A172 (cell line): ENCODE measurements at places on chromosomes 11 and 22. TPM values are rescaled to one million over a fixed set of nuclear protein-coding genes. Genes with fewer than 3 reads are reported as not detected.

SOX10 gene
- not detected in 2 replicates for total RNA-seq

TUBA8 gene
- total RNA-seq: 0.29 and 1.3 TPM in 2 replicates

IGLL5 gene
- not detected in 2 replicates for total RNA-seq

VSTM5 gene
- total RNA-seq: not detected in 2 replicates

TBX10 gene
- total RNA-seq: not detected in 2 replicates

TTC28 gene
- 0.45 and 5.5 TPM in 2 replicates for total RNA-seq

OR8G5 gene
- total RNA-seq: not detected in 2 replicates

SMTNL1 gene
- not detected in 2 replicates for total RNA-seq

GGT1 gene
- 30.0 and 43.8 TPM in 2 replicates for total RNA-seq

TOLLIP gene
- 24.4 and 26.6 TPM in 2 replicates for total RNA-seq

CATSPERZ gene
- total RNA-seq: not detected in 2 replicates

PRSS23 gene
- 184 and 229 TPM in 2 replicates for total RNA-seq

APOA4 gene
- not detected in 2 replicates for total RNA-seq

IGLL1 gene
- total RNA-seq: not detected in 2 replicates

TPH1 gene
- total RNA-seq: not detected in 2 replicates

GAS2 gene
- total RNA-seq: 0.12 and 0.22 TPM in 2 replicates

NXPE2 gene
- total RNA-seq: not detected in 2 replicates

OPCML gene
- not detected in 2 replicates for total RNA-seq

MMP13 gene
- 2.3 and 4.2 TPM in 2 replicates for total RNA-seq

BBOX1 gene
- total RNA-seq: not detected in 2 replicates

AGBL2 gene
- total RNA-seq: 1.8 and 2.8 TPM in 2 replicates

OR4D11 gene
- not detected in 2 replicates for total RNA-seq

TP53AIP1 gene
- total RNA-seq: not detected in 2 replicates

MS4A4A gene
- not detected in 2 replicates for total RNA-seq

SLC22A12 gene
- not detected in 2 replicates for total RNA-seq

SYNGR1 gene
- 2.4 and 2.9 TPM in 2 replicates for total RNA-seq

HOATZ gene
- total RNA-seq: not detected in 2 replicates

SLC7A4 gene
- not detected in 2 replicates for total RNA-seq

NFAM1 gene
- total RNA-seq: 0.02 TPM in 1 of 2 replicates, not detected in the other

OR52A1 gene
- total RNA-seq: not detected in 2 replicates

MUC2 gene
- not detected in 2 replicates for total RNA-seq

MRPL21 gene
- total RNA-seq: 62.6 and 64.7 TPM in 2 replicates

SCN2B gene
- total RNA-seq: not detected in 2 replicates

APOL5 gene
- not detected in 2 replicates for total RNA-seq

TRIOBP gene
- 41.4 and 43.4 TPM in 2 replicates for total RNA-seq

PGA3 gene
- not detected in 2 replicates for total RNA-seq

GLYATL1 gene
- not detected in 2 replicates for total RNA-seq

PTGDR2 gene
- total RNA-seq: 0.10 TPM in 1 of 2 replicates, not detected in the other

EHF gene
- 0.14 TPM in 1 of 2 replicates, not detected in the other for total RNA-seq

LDHAL6A gene
- not detected in 2 replicates for total RNA-seq

GLYAT gene
- total RNA-seq: not detected in 2 replicates

MRGPRX4 gene
- not detected in 2 replicates for total RNA-seq

TSSK2 gene
- total RNA-seq: not detected in 2 replicates

KRTAP5-8 gene
- total RNA-seq: not detected in 2 replicates

GDPD4 gene
- not detected in 2 replicates for total RNA-seq

RPS6KB2 gene
- 83.6 and 89.8 TPM in 2 replicates for total RNA-seq

RBM4B gene
- total RNA-seq: 24.9 and 27.7 TPM in 2 replicates

CHCHD10 gene
- 2.6 and 17.3 TPM in 2 replicates for total RNA-seq

POU2AF1 gene
- total RNA-seq: not detected in 2 replicates

NAV2 gene
- total RNA-seq: 2.6 and 8.8 TPM in 2 replicates
